Stimulated activated CD4-positive, alpha-beta T cell treated with anti-CD3 and anti-CD28 coated beads, Interleukin-2, amount 100 ng/mL, for 4 hours (primary cell): ENCODE measurements at places on chromosomes 12 and 14.

GRCh38 chr14:60101786-60102185 is 10.1 kb downstream of the PCNX4 start:
- DNase-seq = no peak

GRCh38 chr14:80770114-80770908 is 171.2 kb downstream of the CEP128 start:
- DNase-seq = no peak

DNA sequence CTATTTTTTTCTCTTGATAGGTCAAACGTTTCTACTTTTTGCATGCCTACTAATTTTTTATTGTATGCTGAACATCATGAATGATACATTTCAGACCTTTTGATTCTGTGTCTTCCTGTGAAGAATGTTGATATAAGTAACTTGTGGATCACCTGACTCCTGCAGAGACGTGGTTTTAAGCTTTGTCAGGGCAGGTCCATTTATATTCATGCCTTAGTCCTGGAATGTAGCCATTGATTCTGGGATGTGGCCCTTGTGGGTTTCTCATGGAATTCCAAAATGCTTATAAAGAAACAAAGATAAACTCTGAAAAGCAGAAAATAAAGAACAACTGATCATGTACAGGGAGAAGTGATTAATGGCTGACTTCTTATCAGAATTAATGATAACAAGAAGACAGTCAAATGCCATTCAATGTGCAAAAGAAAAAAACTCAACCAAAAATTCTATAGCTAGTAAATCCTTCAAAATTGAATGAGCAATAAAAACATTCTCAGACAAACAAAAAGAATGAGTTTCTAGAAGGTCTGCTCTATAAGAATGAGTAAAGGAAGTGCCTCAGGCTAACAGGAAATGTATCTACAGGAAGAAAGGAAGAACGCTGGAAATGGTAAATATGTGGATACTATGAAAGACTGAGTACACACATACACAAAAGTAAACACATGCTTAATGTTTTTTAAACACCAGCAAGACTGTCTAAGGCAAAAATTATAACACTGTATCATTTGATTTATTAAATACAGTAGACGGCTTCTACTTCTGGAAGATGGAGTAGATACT is 284.8 kb upstream of the DIO3 start:
- no peak for DNase-seq

GRCh38 chr14:38384741-38385140 is 128.8 kb upstream of the CLEC14A start:
- no peak for DNase-seq

DNA sequence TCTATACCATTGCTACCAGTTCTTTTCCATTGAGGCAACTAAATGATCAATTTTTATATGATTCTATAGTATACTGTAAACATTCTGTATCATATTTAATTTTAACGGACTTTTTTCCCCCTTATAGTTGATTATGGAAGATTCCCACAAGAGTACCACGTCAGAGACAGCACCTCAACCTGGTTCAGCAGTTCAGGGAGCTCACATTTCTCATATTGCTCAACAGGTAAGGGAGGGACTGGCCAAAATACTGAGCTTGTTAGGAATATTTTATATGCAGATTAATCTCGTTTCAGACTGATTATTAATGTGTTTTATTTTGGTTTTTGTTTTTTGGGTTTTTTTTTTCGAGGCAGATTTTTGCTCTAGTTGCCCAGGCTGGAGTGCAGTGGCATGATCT is 16.1 kb downstream of the ATF1 start:
- DNase-seq = no peak

DNA sequence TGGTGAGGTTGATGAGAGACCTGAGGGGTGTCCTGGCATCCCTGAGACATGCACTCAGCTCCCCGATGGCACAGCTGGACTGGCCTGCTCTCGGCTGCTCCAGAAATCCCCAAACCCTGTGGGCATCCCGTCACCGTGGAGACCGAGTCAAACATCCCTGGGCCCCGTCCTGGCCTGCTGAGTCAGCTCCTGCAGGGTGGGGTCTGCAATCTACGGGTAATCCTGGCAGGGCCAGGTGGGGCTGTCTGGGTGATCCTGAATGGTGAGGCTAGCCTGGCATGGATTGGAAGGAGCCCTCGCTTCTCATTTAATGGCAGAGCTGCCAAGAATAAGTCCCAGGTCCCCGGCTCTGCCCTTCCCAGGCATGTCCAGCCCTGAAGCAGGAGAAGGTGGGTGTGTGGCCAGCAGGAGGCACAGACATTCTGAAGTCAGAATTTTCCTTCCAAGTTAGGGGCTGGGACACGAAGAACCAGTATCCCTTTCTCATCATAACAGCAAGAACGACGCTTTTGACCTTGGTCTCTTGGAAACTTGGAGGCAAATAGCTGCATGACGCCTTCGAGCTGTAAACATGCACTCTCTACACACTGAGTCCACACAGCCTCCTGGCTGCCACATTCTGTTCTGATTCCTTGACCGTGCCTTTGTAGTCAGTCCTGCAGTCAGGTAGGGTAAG is 17.7 kb upstream of the SERPINA4 start:
- DNase-seq = no peak

DNA sequence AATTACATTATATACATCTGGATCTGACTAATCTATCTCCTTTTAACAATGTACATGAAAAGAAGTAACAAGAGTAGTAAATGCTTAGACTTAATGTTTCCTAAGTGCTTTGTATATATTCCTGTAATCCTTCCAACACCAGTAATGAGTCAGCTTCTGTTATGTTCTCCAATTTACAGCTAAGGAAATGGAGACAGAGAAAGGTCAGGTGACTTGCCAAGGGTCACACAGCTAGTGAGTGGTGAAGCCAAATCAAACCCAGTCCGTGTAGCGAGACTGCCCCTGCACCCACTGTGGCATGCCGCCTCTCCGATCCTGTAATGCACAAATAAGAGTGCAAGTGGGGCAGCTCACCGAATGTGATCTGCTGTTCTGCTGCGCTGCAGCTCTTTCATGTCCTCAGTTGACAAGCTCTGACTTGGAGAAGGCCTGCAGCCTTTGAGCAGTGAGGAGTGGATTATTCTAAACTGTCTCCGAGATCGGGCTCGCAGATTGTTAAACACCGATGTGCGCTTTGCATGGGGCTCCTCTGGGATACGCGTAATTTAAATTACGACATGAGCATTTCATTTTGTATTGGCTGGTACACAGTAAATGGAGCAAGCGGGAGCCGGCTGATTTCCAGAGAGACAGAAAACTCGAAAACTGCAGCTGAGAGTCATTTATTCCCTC is 65.1 kb upstream of the KTN1 start:
- no peak for DNase-seq

DNA sequence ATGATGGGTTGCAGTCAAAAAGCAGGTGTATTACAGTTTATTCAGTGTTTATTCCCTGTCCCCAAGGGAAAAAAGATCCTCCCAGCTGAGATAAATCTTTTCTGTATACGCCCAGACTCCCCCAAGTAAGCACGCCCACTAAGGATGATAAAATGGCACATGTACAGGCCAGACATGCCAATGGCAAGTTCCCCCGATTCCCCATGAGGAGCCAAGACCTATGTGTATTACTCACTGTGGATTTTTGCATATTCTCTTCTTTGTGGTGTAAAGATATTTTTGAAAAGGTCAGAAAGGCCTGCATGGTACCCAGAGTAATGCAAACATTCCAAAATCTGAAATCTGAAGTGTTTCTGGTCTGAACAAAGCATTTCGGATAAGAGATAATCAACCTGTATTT is 22.2 kb downstream of the NR2C1 start:
- DNase-seq = no peak

DNA sequence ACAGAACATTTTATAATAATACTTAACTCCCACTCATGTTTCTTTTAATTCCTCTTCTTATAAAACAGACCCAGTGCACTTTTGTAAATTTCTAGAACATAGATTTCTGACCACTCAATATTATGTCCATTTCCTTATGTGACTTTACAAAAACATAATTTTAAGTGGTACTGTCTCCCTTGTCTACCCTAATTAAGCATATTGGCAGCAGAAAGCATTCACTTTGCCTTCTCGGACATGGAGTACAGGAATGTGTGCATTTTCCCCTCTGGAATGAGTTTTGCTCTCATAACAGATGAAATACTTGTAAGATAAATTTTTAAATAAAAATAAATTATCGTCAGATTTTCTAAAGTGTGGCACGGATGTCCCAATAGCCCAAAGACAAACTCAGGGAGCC is 129.5 kb upstream of the MDM1 start:
- DNase-seq = no peak

DNA sequence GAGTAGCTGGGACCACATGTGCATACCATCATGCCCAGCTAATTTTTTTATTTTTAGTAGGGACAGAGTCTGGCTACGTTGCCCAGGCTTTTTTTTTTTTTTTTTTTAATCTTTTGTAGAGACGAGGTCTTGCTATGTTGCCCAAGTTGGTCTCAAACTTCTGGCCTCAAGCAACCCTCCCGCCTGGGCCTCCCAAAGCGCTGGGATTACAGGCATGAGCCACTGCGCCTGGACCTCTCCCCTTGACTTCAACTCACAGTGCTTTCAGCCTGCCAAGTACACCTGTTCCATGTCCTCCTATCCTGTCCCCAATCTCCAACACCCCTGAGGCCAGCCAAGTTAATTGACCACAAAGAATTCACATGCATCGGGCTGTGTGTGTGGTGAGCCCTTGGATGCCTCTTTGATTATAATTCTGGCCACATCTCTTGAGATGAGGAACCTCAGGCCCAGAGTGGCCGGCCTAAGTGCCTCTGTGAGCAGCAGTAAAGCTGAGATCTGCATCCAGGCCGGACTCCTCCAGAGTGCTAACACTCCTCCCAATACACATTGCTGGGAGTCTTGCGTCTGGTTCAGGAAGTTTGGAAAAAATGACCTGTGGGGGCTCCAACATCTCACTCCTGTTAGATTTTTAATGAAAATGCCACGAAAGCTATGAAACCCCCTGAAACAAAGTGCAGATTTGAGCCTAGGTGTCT is 6.8 kb downstream of the RAB35 start:
- DNase-seq = no peak

DNA sequence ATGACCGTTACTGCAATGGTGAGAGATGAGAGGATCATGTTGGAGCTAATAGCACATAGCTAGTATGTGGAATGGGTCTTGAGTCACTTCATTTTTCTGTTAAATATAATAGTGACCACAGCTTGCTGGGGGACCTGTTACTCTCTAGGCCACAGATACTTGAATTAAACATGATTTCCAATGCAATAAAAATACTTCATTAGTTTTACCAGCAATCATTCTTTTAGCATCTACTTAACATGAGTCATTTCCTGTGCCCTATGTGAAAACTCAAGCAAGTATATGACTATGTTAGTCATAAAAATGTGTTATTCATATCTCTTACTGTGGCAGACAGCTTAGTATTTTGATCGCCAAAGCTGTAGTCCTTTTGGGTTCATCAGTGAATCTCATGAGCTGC is 798.8 kb downstream of the SLC16A7 start:
- no peak for DNase-seq

DNA sequence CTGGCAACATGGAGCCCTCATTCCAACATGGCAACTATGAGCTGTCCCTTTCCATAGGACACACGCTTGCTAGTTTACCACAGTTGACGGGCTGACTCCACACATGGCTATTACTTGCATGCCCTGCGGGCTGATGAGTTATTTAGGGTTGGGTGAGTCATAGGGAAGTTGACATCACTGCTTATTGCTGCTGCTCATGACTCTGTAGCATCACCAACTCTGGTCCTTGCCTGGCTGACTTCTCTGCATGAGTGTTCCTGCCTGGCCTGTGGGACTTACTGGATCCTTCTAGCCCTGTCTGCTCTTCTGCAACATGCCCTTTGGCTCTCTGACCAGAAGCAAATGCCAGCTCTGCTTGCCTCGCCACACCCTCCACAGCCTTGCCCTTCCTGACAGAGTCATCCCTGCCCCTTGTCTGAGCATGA is 199.5 kb downstream of the ANO6 start:
- peak; percentile 1 for DNase-seq

GRCh38 chr14:91144425-91145145 is 30.7 kb downstream of the DGLUCY start:
- no peak for DNase-seq

DNA sequence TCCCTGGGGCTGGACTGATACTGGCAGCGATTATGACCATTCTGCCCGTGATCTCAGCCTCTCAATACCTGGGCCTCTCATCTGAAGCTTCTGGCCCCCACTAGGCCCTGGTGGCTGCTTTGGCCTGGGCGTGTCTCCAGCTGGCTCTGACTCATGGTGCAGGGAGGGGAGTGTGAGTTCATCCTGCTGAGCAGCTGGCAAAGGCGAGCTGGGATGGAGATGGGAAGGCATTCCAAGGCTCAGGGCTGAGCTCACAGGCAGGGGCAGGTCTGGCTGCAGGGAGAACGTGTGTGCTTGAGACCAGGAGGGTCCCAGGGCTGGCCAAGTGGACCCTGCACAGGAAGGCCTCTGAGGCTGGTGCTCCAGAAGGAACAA is 221.8 kb downstream of the TMEM121 start:
- DNase-seq = no peak

DNA sequence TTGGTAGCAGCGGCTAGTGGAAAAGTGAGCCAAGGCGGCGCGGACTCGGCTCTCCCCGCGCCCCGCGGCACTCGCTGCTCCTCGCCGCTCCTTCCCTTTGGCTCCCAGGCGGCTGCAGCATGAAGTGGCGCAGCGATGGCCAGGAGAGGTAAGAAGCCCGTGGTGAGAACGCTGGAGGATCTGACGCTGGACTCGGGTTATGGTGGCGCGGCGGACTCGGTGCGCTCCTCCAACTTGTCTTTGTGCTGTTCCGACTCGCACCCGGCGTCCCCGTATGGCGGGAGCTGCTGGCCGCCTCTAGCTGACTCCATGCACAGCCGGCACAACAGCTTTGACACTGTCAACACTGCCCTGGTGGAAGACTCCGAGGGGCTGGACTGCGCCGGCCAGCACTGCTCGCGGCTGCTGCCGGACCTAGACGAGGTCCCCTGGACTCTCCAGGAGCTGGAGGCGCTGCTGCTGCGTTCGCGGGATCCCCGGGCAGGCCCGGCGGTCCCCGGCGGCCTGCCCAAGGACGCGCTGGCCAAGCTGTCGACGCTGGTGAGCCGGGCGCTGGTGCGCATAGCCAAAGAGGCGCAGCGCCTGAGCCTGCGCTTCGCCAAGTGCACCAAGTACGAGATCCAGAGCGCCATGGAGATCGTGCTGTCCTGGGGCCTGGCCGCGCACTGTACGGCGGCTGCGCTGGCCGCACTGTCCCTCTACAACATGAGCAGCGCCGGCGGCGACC is 225.6 kb upstream of the CRY1 start:
- no peak for DNase-seq

GRCh38 chr12:95605875-95606274 is 54.6 kb upstream of the USP44 start:
- DNase-seq = no peak

DNA sequence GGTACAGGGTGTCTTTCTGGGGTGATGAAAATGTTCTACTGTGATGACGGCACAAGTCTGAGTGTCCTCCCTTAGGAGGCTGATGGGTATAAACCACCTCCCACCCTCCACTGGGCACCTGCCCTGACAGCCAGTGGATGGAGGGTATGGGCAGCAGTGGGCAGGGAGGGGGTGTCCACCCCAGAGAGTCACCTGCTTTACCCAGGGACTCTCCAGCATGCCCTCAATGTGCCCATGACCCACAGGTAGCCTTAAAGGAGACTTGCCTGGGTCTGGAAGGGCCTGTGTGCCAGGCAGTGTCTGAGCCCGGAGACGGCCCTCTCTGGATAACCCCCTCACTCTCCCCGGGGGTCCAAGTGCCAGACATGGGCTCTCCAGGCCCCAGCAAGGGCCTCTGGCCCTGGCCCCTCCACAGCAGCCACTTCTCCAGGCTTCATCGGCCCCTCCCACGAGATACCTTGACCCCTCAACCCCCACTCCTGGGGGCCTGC is 38.8 kb downstream of the CCNK start:
- DNase-seq = no peak

- DNase-seq = no peak
These were observed 1.1 kb downstream of the SCN8A start for GRCh38 chr12:51592034-51592705.
